ENCODE measurements at places on chromosomes 5 and 9. TPM values are rescaled to one million over a fixed set of nuclear protein-coding genes. Genes with fewer than 3 reads are reported as not detected.
A peak's percentile ranks its signal among the peaks of the same experiment; 100 is the strongest.

GRCh38 chr5:4905674-4906520 lies 234.2 kb upstream of the ADAMTS16 start:
- DNase-seq: peak; percentile 92

DNA sequence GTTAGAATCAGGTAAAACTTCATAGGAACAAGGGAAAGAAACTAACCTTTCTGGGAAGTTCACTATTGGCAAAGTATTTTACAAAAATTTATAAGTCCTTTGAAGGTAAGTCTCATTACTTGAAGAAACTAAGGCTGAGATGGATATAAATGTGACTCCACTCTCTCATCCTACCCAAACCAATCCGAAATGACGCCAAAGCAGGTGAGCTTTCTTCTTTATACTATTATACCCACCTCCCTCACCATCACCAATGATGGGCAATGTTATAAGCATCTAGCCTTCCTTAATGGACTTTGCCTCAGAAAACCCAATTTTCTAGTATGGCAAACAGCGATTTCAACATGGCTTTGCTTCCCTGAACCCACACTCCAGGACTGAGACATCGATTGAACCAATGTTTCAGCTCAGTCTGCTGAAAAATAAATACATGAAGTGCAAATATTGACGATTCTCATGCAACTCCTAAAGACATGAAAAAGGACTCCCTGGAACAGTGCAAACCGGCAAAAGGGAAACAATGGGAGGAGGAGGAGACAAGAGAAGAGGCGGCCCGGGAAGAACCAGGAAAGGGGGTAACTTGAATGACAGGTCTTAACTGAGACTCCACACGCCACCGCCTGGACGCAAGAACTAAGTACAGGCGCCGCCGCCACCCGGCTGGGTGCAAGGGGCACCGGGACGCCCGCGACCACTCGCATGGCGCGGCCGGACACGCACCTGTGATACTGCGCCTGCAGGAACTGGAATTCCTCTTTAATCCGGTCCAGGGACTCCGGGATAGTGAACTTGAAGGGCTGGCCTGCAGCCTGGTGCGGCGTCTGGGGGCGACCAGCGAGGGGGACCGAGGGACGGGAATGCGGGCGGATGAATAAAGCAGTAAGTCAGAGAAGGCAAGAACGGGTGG lies 2.5 kb downstream of the TLE1 start:
- DNase-seq: peak; percentile 92

DNA sequence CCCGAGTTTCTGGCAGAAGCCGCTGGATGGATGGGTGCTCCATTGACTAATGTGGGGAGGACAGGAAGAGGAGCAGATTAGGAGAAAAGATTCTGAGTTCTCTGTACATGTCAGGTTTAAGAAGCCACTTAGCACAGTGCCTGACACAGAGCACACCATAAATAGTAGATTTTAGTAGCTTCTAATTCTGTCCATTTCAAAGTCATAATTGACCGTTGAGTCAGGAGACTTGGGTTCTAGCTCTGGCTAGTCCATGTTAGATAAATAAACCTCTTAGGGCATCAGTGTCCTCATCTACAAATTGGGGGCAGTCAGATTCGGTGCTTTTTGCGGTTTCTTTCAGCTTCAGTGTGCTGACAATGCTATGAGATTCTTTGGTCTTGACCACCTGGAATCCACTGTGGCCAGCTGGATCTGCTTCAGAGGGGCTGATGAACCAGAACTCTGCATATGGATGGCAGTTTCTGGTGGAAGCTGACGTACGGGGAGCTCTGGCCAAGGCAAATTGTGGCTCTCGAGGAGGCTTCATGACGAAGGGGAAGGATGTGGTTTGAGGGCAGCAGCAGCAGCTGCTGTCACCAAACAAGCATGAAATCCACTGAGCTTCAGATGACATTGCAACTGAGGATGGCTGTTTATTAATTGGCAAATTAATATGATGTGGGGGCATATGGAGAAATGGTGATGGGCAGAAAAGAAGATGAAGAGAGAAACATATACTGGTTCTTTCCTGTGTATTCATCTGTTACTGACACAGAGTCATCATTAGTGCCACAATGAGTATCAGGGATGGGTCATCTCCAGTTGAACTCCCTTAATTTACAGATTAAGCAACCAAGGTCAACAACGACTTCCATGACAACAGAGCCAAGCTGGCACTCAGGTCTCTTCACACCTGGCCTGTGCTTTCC lies 134.4 kb downstream of the AOPEP start:
- no peak for DNase-seq

SH3RF2 gene
- total RNA-seq: 2.1 TPM

PTPRD gene
- 21.4 TPM for total RNA-seq

FOXD4 gene
- total RNA-seq: 0.24 TPM
